ENCODE measurements at places on chromosomes 3 and 15. TPM values are rescaled to one million over a fixed set of nuclear protein-coding genes. Genes with fewer than 3 reads are reported as not detected.

DNA sequence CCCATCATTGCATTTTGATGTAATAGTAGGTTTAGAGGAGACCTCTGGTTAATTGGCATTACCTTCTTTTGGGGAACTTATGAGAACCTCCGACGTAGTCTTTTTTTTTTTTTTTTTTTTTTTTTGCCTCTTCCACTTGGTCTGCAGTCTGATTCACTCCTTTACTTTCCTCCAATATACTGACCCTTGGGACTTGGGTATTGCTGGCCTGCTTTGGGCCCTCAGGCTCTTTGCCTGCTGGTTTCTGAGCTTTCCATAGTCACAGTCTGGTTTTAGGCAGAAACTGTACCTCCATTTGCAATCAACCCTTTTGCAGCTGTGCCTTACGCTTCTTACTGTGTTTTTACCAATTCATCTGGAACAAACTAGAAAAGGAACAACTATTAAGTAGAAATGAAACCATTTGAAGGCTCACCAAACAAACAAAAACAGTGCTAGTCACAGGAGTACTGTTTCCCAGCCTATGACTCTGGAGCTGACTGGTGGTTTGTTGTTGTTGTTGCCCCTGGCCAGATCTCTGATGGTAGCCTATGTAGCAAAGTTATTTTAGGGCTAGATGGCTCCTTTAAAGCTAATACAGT, 272.8 kb downstream of the BBX start:
- peaks cover 8% of the 10 kb centered on the region for H3K36me3 ChIP-seq
- H3K27me3 ChIP-seq = no peaks in the 10 kb centered on the region
- no peak overlapping the region for H3K27ac ChIP-seq
- no peak overlapping the region for H3K4me3 ChIP-seq

DNA sequence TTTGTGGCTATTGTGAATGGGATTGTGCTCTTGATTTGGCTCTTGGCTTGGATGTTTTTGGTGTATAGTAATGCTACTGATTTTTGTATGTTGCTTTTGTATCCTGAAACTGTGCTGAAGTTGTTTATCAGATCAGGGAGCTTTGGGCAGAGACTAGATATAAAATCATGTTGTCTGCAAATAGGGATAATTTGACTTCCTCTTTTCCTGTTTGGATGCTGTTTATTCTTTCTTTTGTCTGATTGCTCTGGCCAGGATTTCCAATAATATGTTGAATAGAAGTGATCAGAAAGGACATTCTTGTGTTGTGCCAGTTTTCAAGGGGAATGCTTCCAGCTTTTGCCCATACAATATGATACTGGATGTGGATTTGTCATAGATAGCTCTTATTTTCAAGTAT, 66.1 kb downstream of the CHCHD6 start:
- H3K27me3 ChIP-seq = no peaks in the 10 kb centered on the region
- H3K27ac ChIP-seq = no peak overlapping the region
- H3K4me1 ChIP-seq = no peaks in the 10 kb centered on the region
- no peak overlapping the region for H3K4me3 ChIP-seq
- H3K36me3 ChIP-seq = no peaks in the 10 kb centered on the region
- DNase-seq = no peak

DNA sequence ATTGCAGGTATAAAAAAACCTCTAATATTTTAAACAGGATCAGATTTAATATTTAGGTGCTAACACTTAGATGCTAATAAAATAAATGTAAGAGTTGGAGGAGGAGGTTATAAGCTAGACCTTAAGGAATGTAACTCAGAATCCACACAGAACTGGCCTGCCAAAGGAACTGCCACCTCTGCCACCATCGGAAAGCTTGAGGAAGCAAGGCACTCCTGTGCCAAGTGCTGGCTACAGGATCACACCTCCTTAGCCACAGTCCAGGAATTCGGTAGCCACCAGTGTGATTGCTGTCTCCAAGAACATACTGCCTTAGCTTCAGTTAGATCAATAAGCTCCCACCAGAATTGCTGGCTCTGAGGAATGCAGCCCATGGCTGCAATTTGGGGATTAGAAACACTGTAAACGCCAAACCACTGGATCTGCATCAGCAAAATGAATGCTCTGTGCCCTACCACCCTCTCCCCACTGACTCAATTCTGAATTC, 58.0 kb downstream of the FRMD5 start:
- no peak for DNase-seq
- H3K27me3 ChIP-seq = no peaks in the 10 kb centered on the region
- no peak overlapping the region for H3K27ac ChIP-seq
- H3K4me3 ChIP-seq = no peak overlapping the region
- no peaks in the 10 kb centered on the region for H3K4me1 ChIP-seq

DNA sequence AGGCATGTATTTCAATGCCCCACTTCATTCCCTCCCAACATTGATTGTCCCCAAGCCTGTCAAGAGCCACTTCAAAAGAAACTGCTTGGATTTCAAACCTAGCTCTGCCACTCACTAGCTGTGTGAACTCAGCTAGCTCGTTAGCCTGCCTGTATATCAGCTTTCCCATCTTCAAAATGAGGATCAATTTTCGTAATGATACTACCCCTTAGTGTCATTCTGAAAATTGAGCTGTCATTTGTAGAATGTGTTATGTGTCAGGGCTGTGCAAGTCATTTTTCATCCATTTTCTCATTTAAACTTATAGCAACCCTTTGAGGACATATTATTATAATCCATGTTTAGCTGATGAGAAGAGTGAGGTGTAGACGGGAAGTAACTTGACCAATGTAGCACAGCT, 88.6 kb downstream of the TRIM42 start:
- no peaks in the 10 kb centered on the region for H3K36me3 ChIP-seq
- no peaks in the 10 kb centered on the region for H3K27me3 ChIP-seq
- H3K27ac ChIP-seq = no peak overlapping the region
- no peak for DNase-seq
- no peak overlapping the region for H3K4me3 ChIP-seq

DNA sequence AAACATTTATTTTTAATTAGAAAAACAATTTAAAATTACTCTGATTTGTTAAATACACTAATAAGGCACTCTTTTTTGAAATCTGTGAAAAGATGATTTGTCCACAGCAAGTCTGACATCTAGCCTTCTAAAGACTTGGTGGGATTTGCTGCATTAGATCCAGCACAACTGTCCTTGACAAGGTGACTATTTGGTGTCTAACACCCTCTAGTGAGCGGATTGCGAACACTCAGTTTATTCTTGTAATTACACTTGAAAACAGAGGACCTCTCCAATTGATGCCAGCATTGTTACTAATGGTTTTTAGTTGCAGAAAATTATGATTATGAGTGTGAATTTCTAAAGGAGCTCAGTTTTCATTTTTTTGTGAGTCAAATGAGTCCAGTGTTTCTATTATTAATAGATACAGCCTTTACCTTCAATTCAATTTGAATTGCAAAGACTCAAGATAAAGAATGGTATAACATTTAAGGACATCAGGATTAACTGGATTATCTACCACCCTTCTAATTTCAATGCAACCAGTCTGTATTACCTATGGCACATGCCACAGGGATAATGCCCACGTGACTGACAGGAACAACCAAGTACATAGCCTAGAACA, 29.7 kb upstream of the STRIT1 start:
- H3K4me1 ChIP-seq = no peaks in the 10 kb centered on the region
- no peak overlapping the region for H3K27ac ChIP-seq
- H3K4me3 ChIP-seq = no peak overlapping the region
- H3K27me3 ChIP-seq = no peaks in the 10 kb centered on the region
- DNase-seq = peak; percentile 62

- peaks cover 64% of the 10 kb centered on the region for H3K4me1 ChIP-seq
- peak; percentile 82 for DNase-seq
- no peaks in the 10 kb centered on the region for H3K36me3 ChIP-seq
- no peaks in the 10 kb centered on the region for H3K27me3 ChIP-seq
- H3K27ac ChIP-seq = peak overlapping the region; percentile 52
Observed at GRCh38 chr3:44363591-44363990, 25.0 kb downstream of the TCAIM start.

- no peaks in the 10 kb centered on the region for H3K36me3 ChIP-seq
- H3K27ac ChIP-seq = no peak overlapping the region
- H3K27me3 ChIP-seq = no peaks in the 10 kb centered on the region
Observed at GRCh38 chr3:73228959-73229358, 167.5 kb downstream of the EBLN2 start.

GRCh38 chr3:54954521-54954920, 26.7 kb upstream of the LRTM1 start:
- no peak overlapping the region for H3K4me3 ChIP-seq
- H3K36me3 ChIP-seq = no peaks in the 10 kb centered on the region
- H3K4me1 ChIP-seq = no peaks in the 10 kb centered on the region
- H3K27ac ChIP-seq = no peak overlapping the region
- H3K27me3 ChIP-seq = 0 out of 3 replicates have a peak, but pooled peaks cover 5% of the 10 kb centered on the region

DNA sequence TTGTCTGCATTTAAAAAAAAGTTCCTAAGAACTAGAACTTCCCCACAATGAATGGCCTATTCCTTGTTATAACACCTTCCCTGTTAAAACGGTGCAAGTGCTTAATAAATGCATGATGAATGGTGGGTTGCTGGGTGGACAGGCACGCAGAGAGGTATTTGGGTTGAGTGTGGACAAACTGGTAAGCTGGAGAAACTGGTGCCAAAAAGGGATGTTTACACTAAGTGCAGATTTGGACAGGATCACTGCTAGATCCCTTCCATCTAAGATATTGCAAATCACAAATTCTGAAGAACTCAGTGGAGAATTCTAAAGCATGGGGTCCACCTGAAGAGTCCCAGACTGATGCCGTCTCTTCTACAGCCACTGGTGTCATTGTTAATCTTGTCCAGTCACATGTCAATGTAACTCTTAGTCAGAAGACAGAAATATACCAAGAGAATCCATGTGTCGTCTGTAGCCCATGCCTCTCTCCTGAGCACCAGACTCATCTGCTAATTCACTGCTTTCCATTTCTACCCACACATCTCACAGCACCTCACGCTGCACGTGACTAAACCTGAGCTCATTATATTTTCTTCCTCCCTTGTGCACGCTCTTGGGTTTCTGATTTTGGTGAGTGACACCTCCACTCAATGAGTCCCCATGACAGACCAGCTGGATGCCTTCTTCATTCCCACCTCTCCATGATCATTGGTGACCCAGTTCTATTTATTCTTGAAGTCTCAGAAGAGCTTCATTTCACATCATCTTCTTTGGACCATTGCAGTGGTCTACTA, 328.9 kb downstream of the THSD4 start:
- no peak for DNase-seq
- no peak overlapping the region for H3K27ac ChIP-seq
- no peaks in the 10 kb centered on the region for H3K36me3 ChIP-seq

- no peak for DNase-seq
- no peaks in the 10 kb centered on the region for H3K27me3 ChIP-seq
- no peak overlapping the region for H3K4me3 ChIP-seq
Observed at GRCh38 chr3:182802413-182803390, 9.4 kb downstream of the ATP11B start.

- no peaks in the 10 kb centered on the region for H3K36me3 ChIP-seq
- DNase-seq = no peak
- no peak overlapping the region for H3K27ac ChIP-seq
- H3K4me3 ChIP-seq = no peak overlapping the region
- no peaks in the 10 kb centered on the region for H3K4me1 ChIP-seq
Observed at GRCh38 chr3:134008630-134009156, 21.0 kb downstream of the SLCO2A1 start.

- no peaks in the 10 kb centered on the region for H3K36me3 ChIP-seq
- no peaks in the 10 kb centered on the region for H3K4me1 ChIP-seq
- no peak overlapping the region for H3K27ac ChIP-seq
- no peak for DNase-seq
Observed at GRCh38 chr15:33649217-33649933, 318.9 kb upstream of the CHRM5 start.

- DNase-seq = no peak
- no peaks in the 10 kb centered on the region for H3K36me3 ChIP-seq
- no peak overlapping the region for H3K27ac ChIP-seq
- H3K4me1 ChIP-seq = no peaks in the 10 kb centered on the region
Observed at GRCh38 chr3:155065537-155065936, 14.6 kb upstream of the MME start.

- H3K4me3 ChIP-seq = no peak overlapping the region
- no peak for DNase-seq
- no peaks in the 10 kb centered on the region for H3K36me3 ChIP-seq
- no peaks in the 10 kb centered on the region for H3K27me3 ChIP-seq
Observed at GRCh38 chr3:56837196-56837955, 35.6 kb upstream of the ARHGEF3 start.

- no peak overlapping the region for H3K27ac ChIP-seq
- DNase-seq = no peak
- no peaks in the 10 kb centered on the region for H3K4me1 ChIP-seq
- H3K27me3 ChIP-seq = no peaks in the 10 kb centered on the region
- H3K4me3 ChIP-seq = no peak overlapping the region
- no peaks in the 10 kb centered on the region for H3K36me3 ChIP-seq
Observed at GRCh38 chr3:171378586-171378985, 81.6 kb downstream of the TNIK start.

- no peak overlapping the region for H3K4me3 ChIP-seq
- H3K36me3 ChIP-seq = no peaks in the 10 kb centered on the region
- H3K27me3 ChIP-seq = peaks cover 30% of the 10 kb centered on the region
- no peak overlapping the region for H3K27ac ChIP-seq
Observed at GRCh38 chr3:38114875-38115644, 21.9 kb downstream of the ACAA1 start.

GRCh38 chr3:48268381-48268935, 27.6 kb downstream of the ZNF589 start:
- H3K27me3 ChIP-seq = no peaks in the 10 kb centered on the region
- no peak for DNase-seq
- H3K27ac ChIP-seq = no peak overlapping the region
- no peaks in the 10 kb centered on the region for H3K4me1 ChIP-seq

DNA sequence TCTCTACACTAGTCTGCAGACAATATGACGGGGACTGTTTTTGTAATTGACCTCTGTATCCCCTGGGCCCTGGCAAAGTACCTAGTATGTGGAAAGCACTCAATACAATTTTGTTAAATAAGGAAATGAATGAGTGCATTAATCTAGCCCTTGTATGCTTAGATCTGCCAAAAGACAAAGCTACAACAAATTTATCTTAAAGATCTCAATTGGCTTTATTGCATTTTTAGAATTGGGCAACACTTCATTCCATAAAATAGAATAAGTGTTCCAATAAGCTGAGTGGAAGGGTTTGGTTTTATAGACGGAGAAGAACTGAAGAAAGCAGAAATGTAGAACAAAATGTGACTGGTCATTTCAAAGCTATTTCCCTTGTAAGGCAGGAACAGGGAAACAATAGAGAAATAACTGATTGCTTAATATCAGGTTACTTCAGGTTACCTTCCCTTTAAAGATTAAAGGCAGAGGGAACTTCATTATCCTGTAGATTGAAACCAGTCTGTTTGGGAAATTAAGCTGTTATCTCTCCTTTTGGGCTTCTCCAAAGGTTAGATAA, 108.3 kb upstream of the MME start:
- H3K4me1 ChIP-seq = no peaks in the 10 kb centered on the region
- H3K4me3 ChIP-seq = no peak overlapping the region
- no peaks in the 10 kb centered on the region for H3K27me3 ChIP-seq

GRCh38 chr3:197734667-197735318, 1.9 kb downstream of the RUBCN start:
- peaks cover 20% of the 10 kb centered on the region for H3K4me1 ChIP-seq
- H3K27me3 ChIP-seq = no peaks in the 10 kb centered on the region
- H3K36me3 ChIP-seq = no peaks in the 10 kb centered on the region
- H3K4me3 ChIP-seq = no peak overlapping the region
- H3K27ac ChIP-seq = no peak overlapping the region

MEX3B gene
- 0.72 TPM for total RNA-seq

DPPA2 gene
- total RNA-seq = not detected

BMF gene
- 8.7 TPM for total RNA-seq

IGSF10 gene
- total RNA-seq = not detected

ACP3 gene
- not detected for total RNA-seq

GP5 gene
- not detected for total RNA-seq

AADACL2 gene
- total RNA-seq = not detected

ATP13A4 gene
- 0.07 TPM for total RNA-seq

Measured in HepG2 (cell line).